ENCODE measurements at places on chromosomes 1 and 21.

GRCh38 chr1:109919303-109919702 lies 8.7 kb downstream of the CSF1 start:
- no peak for DNase-seq

- DNase-seq = no peak
These were observed 26.2 kb downstream of the NAV1 start for GRCh38 chr1:201565024-201565730.

GRCh38 chr1:248914796-248915381 lies 8.9 kb downstream of the PGBD2 start:
- no peak for DNase-seq

DNA sequence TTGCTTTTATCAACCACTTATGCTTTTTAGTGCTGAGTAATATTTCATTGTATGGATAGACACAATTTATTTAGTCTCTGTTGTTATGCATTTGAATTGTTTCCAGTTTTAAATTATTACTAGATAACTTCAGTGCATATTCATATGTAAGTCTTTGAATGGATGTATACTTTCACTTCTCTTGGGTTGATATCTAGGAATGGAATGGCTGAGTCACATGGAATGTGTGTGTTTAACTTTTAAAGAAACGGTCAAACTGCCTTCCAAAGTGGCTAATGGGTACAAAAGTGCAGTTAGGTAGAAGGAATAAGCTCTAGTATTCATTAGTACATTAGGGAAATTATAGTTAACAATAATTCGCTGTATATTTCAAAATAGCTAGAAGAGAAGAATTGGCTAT lies 82.4 kb downstream of the NPHS2 start:
- no peak for DNase-seq

DNA sequence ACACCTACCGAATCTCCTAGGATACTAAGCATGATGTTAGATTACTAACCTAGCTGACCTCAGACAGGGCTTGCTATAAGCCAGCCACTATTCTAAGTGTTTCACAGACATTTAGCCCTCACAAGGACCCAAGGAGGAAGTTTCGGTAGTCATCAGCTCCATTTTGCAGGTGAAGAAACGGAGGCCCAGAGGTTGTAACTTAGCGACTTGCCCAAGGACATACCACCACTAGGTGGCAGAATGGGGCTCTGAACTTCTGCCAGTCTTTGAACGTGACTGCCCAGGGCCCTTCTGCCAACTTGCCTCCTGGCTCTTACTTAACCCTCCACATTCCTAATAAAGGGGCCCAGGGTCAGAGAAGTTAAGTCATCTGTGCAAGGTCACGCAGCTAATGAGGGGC lies 283.5 kb downstream of the C1orf94 start:
- no peak for DNase-seq

DNA sequence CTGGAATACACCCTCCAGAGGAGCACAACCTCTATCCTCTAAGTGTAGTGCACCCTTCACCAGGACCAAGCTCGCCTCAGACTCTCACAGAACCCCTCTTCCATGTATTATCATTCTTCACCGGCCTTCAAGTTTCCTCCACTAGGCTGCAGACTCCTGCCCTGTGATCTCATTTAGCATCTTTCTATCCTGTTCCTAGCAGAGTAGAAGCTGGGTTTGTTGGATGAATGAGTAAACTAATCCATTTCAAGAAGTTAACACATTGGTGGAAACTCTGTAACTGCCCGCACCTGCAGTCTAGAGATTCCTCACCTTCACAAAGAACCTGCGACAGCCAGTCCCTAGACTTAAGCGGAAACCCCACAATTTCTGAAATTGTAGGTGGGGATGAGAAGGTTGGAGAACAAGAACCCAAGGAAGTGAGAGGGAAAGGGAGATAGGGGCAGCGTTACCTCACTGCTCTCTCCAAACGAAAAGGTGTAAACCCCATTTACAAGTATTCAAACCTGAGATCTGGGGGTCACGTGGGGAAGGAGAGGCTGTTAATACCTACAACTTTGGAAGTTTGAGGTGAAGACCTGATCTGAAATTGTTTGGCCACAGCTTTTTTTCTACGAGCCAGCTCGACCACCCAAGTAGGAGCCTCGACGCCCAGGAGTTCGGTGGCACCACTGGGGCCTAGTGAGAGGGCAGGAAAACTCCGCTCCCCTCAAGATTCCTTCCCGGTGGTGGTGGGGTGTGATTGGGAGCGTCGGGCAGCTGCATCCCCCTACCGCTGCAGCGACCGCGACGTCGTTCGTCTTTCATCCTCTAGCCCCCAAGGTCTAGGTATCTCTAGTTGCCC lies 1.2 kb downstream of the PTPN14 start:
- no peak for DNase-seq

GRCh38 chr1:192489748-192490147 lies 85.8 kb upstream of the RGS1 start:
- peak; percentile 81 for DNase-seq

DNA sequence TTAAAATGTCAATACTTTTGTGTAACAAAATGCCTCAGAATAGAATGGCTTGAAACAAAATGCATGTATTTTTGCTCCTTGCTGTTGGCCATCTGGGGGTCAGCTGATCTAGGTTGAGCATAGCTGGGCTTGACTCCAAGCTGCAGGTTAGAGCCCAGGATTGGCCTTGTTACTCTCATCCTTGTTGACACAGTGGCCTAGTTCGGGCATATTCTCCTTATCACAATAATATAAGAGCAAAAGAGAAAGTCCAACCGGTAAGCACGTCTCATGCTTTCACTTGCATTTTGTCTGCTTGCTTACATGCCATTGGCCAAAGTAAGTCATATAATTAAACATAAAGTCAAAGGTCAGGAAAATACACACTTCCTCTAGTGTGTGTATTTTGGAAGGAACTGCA lies 456.2 kb downstream of the KCNT2 start:
- DNase-seq = no peak

GRCh38 chr21:37562920-37563640 lies 196.5 kb downstream of the DYRK1A start:
- DNase-seq = no peak

- DNase-seq = no peak
These were observed 640.7 kb upstream of the PTBP2 start for GRCh38 chr1:96080925-96081324.

GRCh38 chr1:154935749-154936554 lies 567 bp downstream of the PMVK start:
- DNase-seq = no peak

GRCh38 chr1:111227434-111227833 lies at the start of gene CHI3L2:
Gene CHI3L2 (plus strand): TSS chr1:111227713. CDS start chr1:111227730, 17 bp downstream.
- DNase-seq = no peak

DNA sequence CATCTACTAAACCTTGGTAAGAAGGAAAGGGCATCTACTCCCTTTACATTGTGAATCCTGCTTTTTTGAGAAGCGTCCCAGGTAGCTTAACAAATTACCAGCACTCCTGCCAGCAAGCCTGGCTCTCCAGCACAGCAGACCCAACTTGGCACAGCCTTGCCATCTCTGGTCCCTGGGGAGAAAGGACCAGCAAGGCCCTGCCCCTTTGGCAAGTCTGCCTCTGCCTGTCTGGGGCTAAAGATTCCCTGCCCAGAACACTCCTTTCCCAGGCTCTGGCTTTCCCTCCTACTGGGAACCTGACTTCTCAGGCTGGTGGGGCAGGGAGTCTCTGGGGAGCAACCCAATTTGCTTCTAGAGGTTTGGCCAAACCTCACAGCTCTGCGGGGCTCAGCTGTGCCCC lies 68.5 kb downstream of the ATP2B4 start:
- DNase-seq = no peak

DNA sequence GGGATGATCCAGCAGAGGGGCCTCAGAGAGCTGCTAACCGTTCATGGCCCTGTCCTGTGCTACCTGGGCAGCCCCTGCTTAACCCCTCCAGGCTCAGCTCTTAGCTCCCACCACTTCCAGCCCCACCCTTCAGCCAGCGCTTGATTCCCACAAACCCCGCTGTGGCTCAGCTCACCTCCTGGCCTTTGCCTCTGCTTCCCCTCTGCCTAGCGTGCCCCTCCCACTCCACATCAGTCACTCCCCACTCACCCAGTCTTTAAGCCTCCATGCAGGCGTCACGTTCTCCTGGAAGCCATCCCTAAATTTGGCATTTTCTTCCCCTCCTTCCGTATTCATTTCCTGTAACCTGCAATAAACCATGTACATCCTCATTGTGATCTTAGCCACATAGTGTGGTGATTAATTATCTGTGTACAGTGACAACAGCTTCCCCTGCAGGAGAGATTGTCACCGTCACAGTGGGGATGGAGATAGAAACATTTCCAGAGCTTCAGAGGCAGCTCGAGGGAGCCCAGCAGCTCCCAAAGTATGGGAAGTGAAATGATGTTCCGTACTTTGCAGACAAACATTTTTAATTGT lies 65.5 kb downstream of the EPHB2 start:
- no peak for DNase-seq

- DNase-seq = no peak
These were observed 162.4 kb upstream of the PTBP2 start for GRCh38 chr1:96559181-96559580.

DNA sequence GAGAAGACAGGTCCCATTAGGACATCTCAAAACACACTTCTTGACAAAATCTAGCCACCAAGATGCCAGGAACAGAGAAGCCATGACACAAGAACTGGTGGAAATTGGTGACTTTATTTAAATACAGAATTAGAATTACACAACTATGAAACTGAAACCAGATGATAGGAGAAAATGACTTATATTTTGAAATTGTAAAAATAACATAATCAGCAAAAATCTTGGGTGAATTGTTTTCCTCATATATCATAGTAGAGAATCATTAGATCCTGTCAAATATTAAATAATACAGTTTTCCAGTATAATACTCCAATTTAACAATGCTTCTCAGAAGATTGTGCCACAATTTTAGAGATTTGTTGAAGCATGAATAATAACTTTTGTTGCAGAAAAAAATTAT lies 81.5 kb upstream of the MROH9 start:
- DNase-seq = no peak

GRCh38 chr1:153291514-153291913 lies 21.2 kb downstream of the PGLYRP3 start:
- no peak for DNase-seq

DNA sequence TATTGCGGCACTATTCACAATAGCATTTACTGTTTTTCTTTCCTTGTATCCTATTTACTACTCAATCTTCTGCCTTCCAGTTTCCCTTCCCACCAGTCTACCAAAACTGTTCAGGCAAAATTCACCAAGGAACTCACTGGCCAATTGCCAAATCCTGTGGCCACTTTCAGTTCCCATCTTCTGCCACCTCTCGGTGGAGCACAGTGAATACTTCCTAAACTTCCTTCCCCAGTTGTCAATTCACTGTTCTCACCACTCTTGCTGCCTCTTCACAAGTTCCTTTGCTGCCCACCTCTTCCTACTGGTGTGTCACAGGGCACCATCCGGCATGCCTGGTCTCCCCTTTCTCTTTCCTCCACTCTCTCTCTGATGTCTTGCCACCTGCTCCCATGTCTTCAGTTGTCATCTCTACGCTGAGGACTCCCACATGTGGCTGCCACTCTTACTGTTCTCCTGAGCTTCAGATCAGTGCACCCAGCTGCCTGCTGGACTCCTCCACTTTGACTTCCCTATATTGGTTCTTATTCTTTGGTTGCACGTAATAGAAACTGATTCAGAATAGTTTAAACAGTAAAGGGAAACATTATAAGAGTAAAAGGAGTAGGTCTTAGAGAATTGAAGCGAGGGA lies 114.4 kb downstream of the PIK3R3 start:
- DNase-seq = no peak

Data from fibroblast of skin of left biceps (primary cell).